Liver (tissue), 10 donors: ENCODE measurements at places on chromosomes 3 and 15.

- no peak for DNase-seq
These were observed 14.3 kb downstream of the KLHL25 start for GRCh38 chr15:85780225-85780985.

DNA sequence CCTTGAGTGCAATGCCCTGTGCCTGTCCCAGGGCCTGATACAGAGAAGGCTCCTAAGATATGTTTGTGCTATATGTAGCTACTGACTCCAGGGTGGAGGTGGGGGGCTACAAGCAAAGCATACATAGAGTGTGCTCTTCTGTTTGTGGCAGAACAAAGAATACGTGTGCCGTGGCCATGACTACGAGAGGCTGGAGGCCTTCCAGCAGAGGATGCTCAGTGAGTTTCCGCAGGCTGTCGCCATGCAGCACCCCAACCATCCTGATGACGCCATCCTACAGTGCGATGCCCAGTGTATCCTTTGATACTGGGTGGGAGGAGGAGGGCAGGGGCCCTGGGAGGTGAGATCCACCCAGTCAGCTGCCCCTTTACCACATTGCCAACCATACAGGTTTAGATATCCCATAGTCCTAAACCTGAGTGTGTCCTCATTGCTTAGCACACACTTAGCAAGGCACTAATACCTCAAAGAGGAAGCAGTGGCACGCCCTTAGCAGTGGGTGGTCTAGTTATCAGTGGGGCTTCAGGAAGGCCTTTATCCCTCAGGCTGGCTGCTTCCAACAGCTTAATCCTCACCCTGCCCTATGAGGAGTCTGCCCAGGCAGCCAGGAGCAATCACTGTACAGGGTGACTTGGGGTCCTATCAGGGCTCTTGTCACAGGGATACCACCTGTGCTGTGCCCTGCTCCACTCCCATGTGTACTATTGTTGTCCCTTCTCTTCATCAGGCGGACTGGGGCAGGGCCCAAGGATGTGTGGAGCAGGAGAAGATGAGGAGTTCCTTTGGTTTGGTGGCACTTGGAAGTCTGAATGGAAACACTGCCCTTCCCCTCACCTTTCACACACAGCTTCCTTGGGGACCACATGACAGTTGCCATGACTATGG lies 30.1 kb upstream of the MANF start:
- DNase-seq: no peak

DNA sequence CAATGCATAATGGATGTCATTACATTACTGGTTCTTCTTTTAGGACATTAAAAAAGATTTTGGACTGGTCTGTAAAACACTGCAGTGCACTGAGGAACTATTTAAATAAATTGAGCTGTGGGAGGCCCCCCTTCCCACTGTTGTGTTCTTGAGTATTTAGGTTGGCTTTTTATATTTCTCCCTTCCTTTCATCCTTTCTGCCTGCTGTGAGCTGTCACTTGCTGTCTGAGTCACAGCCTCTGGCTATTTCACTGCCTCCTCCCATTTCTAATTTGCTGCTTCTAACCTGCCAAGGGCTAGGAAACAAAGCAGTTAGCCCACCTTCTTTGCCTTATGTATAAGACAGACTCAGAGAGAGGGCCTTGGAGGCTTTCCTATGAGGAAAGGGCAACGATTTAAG lies 89.0 kb upstream of the FNDC3B start:
- DNase-seq: no peak

GRCh38 chr15:40562691-40563090 lies 2.2 kb downstream of the CCDC32 start:
- DNase-seq: no peak

GRCh38 chr3:32973982-32974381 lies 22.5 kb downstream of the CCR4 start:
- DNase-seq: no peak

DNA sequence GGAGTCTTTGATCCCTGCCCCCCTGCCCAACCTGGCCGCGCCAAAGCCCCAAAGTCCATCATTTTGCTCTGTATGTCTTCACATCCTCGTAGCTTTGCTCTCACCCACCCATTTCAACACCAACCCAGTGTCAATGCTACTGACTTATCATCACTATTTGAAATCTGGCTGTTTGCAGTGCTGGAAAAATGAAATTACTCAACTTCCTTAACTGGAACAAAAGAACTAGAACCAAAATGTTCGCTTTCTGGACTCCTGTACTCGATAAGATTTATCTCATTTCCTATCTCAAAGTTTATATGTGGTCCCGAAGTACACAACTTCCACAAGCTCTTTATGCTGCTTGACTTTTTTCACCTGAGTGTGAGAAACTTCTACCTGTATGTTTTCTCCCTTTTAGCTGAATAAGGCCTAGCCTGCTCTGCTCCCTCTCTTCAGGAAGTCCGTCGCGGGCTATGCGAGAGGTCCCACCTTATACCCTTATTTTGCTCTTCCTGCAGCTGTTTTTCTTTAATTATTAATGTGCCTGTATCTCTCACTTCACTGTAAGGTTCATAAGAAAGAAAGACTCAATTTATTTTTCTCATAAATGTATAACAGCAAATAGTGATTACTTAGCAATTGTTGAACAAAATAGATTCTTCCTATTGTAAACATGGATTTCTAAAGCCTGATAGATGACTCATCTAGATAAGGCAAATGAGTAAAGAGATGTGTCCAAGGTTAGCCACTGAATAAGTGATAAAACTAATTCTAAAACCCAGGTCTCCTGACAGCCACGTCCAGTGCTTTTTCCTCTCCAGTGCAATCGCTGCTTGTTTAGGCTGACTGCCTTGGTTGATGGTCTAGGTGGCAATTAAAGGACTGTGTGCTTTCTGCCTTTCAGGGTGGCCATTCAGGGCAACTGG lies 464.1 kb upstream of the TPRG1 start:
- no peak for DNase-seq

GRCh38 chr15:77822631-77823230 lies 190.0 kb upstream of the LINGO1 start:
- no peak for DNase-seq

- no peak for DNase-seq
These were observed 90.5 kb downstream of the MINAR1 start for GRCh38 chr15:79522656-79523055.

DNA sequence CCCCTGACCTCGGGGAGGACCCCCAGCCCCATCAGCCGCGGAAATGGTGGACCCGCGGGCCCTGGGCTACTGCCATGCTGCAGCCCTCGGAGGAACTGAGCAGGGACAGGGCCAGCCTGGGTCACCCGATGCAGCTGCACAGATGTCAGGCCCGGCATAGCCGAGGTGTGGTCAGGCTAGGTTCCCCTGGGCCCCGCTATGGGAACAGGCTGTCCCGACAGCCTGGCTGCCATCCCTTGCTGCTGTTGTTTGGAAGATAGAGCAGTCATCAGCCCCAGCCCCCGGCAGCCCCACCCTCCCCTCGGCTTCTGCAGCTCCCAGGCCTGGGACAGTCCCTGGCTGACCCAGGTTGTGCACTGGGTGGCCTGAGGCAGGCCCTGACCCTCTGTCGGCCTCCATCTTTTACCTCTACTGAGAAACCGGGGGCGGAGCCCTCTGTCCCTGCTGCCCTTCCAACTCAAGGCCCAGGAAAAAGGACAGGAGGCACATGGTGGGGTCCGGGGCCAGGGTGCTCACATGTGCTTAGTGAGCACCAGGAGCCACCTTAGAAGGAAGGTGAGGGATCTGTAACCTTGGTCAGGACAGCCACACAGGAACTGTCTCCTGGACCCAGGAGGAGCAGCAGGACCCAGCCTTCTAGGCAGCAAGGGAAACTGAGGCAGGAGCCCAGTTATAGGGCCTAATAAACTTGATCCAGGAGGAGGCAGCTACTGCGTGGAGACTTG lies 31.5 kb upstream of the FBLN2 start:
- no peak for DNase-seq

GRCh38 chr3:69370156-69370883 lies 15.6 kb downstream of the FRMD4B start:
- DNase-seq: no peak

DNA sequence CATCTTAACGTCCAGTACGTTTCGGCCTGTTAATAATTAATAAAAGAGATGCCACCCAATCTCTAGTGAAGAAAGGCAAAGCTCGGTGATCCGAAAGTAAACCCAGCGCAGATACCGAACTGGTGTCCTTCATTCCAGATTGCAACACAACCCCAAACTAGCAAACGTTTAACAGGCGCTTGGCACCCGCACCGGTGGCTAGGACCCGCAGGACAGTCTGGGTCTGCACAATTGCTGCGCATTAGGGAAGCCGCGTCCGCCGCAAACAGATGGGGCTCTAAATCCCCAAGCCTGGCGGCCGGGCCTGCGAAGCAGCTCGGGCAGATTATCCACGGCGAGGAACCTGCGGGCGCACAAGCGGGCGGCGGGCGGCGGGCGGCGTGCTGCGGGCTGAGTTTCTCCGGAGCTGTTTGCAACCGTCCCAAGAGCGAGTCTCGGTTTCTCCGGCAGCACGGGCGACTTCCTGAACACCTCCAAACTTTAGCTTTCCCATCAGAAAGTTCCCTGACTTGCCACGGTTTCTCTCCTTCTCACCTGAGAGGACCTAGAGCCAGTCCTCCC lies 112.1 kb upstream of the ICE2 start:
- peak; percentile 72 for DNase-seq
